Effector CD4-positive, alpha-beta T cell (primary cell): ENCODE measurements at places on chromosomes 2 and 18.

GRCh38 chr2:69190743-69191404 is 177.9 kb downstream of the ANTXR1 start:
- DNase-seq = no peak

DNA sequence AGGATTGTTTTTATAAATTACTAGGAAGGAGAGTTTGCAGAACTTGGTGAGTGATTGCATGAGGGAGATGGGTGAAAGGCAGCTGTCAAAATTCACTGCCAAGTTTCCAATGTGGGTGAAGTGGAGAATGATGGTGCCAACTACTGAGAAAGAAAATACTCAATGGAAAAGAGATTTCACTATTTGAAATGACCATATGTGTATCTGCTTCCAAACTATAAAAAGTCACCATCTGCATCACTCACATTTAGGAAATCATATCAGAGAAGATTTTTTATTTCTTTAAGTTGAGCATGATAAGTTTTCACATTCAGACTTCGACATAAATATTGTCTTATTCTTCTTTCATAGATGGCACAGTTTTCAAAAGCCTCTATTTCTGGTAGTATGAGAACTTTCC is 570.0 kb upstream of the DSEL start:
- no peak for DNase-seq

GRCh38 chr2:182018218-182018617 is 32.6 kb downstream of the PPP1R1C start:
- DNase-seq = no peak

DNA sequence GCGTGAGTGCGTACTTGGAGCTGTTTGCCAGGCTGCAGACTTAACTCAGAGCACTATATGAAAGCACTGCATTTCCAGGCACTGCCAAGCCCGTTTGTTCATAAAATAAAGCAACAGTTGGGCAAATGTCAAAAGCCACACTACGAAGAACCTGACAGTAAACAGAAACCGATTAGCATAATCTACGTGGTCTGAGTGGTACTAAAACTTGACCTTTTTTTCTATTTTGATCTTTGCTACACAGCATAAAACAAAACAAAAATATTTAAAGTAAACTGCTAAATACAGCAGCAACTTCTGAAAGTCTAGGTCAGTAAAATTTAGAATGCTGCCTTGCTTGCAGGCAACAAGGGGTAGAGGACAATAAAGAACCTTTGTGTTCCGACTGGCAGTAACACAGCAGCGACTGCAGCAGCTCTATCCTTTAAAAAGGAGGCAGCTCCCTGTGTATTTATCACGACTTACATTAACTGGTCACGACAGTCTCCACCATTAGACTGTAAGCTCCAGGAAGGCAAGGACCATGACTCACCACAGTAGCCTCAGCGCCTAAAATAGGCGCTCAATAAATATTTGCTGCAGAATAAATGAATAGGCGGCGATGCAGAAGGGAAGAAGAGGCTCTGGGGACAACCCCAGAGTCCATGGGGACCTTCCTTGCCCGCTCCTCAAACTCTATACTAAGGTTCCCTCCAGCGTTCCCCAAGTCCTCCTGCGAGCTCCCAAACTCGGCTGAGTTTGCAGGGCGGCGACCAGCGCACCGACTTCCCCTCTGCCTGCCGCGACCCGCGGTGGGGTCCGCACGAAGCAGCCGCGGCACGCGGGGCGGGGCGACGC is 902 bp downstream of the SS18 start:
- DNase-seq = no peak

- DNase-seq = no peak
These were observed 144.1 kb downstream of the UBE2E3 start for GRCh38 chr2:181124497-181124896.

GRCh38 chr2:57902578-57902977 is 144.0 kb upstream of the VRK2 start:
- DNase-seq = no peak

DNA sequence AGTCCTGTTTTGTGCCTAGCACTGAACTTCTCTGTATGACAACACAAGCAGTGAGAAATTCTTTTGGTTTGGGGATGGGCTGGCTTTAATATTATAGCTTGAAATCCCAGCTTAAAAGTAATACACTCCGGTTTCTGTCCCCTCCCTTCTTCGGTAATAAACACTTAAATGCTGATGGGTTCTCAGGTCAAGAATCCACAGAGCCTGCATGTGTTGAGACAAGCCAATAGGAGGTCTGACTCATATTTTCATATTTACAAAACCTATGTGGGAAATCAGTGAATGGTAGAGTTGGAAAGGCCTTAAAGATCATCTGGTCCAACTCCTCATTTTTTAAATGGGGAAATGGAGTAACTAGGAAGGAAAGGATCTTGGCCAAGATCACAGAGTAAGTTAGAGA is 47.5 kb downstream of the VSNL1 start:
- no peak for DNase-seq

DNA sequence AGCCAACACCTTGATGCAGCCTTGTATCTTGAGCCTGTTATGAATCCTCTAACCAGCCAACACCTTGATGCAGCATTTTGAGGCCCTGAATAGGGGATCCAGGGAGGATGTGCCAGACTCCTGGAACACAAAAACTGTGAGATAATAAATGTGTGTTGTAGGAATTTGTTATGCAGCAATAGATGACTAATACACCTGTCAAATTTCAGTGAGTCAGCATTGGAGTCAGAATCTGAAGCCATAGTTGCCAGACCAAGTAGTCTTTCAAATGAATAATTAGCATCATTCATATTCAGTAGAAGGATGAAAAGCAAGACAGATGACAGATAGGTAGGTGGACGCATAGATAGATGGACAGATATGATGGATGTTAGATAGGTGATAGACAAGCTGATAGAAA is 942.5 kb upstream of the SLC39A10 start:
- DNase-seq = no peak

DNA sequence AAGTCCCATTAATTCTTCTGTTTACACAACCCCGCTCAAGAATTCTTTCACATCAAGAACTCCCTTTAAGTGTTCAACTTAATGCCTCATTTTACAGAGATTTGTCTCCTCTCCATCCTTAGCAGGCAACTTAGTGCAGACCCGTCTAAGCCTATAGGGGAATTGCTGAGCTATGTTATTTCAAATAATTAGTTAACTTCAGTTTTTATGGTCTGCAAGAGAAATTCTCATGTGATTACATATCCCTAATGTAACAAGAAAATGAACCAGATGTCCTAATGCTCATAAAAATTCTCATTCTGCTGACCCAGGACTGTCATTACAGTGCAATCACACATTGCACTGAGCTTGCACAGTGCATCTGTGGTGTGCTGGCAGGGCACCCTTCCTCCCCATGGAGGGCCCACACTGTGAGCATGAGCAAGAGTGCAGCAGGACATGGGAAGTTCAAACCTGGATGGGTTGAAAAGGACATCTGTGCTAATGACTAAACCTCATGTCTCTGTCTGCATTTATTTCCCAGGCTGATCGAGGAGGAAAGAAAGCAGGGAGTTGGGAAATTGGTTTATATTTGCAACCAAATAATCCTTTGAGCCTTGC is 97.1 kb downstream of the COL5A2 start:
- DNase-seq = no peak

DNA sequence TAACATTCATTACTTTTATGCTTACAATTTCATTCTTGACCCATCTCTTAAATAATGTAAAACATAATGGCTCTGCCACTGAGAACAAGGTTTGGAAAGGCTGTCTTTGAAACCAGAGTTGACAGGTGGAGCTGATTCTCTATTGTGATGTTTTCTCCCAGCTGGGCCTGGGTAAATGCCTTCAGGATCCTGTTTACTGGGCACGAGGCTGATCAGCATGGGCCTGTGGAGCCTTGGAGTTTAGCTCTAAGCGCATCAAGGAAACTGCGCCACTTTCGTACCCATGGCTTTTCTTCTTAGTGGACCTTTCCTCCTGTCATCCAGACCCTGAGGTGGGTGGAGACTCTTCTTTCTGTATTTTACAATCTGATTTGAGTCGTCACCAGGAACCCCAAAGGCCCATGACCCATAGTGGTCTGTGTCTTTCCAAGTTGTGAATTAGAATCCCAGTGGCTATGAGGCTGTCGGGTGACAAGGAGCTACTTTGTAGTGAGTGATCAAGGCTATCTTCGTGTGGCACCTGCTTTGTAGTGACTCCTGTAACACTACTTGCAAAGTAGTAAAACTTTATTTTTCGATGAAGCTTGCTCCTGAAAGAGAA is 123.1 kb downstream of the LPIN1 start:
- no peak for DNase-seq

- no peak for DNase-seq
These were observed 793.6 kb upstream of the ACVR2A start for GRCh38 chr2:147051248-147051647.

DNA sequence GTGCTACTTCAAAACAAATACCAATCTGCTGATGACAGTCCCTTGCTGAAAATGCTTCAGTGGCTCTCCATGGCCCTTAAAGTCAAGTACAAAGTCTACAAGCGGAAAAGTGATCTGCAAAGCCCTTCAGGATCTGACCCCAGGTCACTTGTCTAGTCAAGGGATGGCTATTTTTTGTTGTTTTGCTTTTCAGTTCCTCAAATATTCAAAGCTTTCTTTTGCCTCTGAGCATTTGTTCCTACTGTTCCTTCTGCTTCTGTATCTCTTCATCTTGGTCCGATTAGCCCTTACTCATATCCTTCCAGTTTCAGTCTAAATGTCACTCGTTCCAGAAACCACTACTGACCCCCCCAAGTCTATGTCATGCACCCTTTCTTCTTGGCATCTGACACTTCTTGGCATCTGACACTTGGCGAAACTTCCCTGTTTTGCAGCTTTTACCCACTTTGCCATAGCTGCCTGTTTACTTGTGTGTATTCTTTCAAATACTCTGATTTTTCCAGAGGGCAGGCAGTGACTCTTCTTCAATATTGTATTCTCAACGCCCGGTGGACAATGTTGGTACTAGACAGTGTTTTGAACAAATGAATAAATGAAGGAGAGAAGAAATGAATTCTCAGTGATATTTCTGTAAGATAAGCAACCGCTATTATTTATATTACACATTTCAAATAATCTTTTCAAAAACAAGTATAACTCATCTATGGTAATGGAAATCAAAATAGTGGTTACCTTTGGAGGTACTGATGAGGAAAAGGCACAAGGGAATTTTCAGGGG is 175.9 kb upstream of the FN1 start:
- DNase-seq = no peak

DNA sequence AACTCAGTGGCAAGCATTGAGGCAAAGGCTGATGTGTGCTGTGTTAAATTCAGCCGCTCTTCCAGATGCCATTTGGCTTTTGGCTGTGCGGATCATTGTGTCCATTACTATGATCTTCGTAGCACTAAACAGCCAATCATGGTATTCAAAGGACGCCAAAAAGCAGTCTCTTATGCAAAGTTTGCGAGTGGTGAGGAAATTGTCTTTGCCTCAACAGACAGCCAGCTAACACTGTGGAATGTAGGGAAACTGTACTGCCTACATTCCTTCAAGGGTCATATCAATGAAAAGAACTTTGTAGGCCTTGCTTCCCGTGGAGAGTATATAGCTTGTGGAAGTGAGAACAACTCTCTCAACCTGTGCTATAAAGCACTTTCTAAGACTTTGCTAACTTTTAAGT is 195.5 kb upstream of the RAB12 start:
- DNase-seq = no peak

GRCh38 chr2:102622646-102623045 is 3.3 kb downstream of the SLC9A2 start:
- no peak for DNase-seq

GRCh38 chr2:38554973-38555595 is 47.6 kb downstream of the HNRNPLL start:
- no peak for DNase-seq

DNA sequence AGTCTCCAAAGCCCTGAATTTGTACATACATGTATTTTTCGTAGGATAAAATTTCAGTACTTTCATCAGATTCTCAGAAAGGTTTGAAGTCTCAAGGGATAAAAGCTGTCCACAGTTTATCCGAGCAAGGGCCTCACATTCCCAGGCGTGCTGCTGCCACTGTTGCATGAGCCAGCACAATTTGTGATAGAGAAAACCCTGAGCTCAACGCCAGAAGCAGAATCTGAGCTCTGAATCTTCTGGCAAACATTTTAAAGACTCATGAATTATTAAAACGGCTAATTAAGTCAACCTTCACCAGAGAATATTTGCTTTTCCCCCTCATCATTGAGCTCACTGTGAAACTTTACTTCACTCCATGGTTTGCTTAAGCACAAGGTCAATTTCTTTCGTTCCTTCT is 38.5 kb upstream of the STPG4 start:
- no peak for DNase-seq

DNA sequence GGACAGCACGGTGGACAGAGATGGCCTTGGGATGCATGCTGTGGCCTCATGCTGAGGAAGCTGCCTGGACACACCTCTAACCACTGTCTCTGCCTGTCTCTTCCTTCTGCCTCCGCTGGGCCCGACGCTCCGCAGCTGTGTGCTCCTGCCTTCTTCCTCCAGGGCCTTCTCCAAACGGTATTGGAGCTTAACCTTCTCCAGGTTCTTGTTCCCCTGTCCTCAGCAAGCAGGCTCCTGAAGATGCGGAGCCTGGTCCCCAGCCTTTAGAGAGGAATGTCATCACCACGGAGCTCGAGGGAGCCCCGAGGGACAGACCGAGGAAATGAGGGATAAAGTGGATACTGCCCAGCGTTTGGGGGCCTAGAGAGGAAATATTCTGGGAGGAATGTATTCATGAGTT is 155.1 kb downstream of the DYSF start:
- DNase-seq = no peak

- no peak for DNase-seq
These were observed 288.1 kb downstream of the EPHA4 start for GRCh38 chr2:221283896-221284545.

DNA sequence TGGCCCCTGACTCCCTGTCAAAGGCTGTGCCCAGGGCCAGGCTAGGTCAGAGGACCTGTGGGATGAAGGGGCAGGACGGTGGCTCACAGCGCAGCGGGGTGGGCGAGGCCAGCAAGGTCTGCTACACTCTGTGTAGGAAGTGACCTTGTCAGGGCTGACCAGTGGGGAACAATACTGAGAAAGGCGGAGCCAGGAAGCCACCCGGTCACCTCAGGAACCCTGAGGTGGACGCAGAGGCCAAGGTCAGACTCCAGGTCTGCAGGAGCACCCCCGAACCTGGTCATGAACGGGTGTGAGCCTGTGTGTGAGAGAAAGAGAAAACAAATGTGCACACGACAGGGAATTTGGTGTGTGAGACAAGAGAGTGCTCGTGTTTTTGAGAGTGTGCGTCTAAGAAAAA is 72.3 kb downstream of the SMAD7 start:
- DNase-seq = no peak

DNA sequence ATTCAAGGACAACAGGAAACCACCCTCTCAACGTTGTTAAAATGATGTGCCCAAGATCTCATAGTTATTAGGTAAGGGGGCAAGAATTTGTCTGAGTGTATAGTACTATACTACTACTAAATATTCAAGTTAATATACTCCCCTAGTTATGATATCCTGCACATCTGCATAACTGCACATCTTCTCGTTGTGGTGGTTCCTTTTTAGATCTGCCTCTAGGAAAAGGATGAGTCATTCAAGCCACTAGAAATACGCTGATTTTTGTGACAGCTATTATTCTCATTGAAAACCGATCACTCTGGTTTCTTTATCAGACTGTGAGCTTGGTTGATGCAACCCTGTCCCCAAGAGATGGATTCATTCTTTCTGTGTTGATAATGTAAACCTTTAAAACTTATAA is 1067.0 kb upstream of the FANCL start:
- DNase-seq = no peak

- DNase-seq = no peak
These were observed 8.7 kb downstream of the ASTL start for GRCh38 chr2:96129528-96130120.

- DNase-seq = no peak
These were observed 1988.8 kb upstream of the PIK3C3 start for GRCh38 chr18:39966275-39966674.

GRCh38 chr2:170973492-170974303 is 44.6 kb downstream of the GORASP2 start:
- DNase-seq = peak; percentile 83
